ENCODE measurements at places on chromosomes 5 and 9.
A peak's percentile ranks its signal among the peaks of the same experiment; 100 is the strongest.

- no peak overlapping the region for H3K27ac ChIP-seq
- no peak overlapping the region for H3K4me3 ChIP-seq
- no peaks in the 10 kb centered on the region for H3K4me1 ChIP-seq
- no peaks in the 10 kb centered on the region for H3K36me3 ChIP-seq
- no peak for DNase-seq
These were observed 325.4 kb downstream of the TMEM38B start for GRCh38 chr9:106019702-106020101.

DNA sequence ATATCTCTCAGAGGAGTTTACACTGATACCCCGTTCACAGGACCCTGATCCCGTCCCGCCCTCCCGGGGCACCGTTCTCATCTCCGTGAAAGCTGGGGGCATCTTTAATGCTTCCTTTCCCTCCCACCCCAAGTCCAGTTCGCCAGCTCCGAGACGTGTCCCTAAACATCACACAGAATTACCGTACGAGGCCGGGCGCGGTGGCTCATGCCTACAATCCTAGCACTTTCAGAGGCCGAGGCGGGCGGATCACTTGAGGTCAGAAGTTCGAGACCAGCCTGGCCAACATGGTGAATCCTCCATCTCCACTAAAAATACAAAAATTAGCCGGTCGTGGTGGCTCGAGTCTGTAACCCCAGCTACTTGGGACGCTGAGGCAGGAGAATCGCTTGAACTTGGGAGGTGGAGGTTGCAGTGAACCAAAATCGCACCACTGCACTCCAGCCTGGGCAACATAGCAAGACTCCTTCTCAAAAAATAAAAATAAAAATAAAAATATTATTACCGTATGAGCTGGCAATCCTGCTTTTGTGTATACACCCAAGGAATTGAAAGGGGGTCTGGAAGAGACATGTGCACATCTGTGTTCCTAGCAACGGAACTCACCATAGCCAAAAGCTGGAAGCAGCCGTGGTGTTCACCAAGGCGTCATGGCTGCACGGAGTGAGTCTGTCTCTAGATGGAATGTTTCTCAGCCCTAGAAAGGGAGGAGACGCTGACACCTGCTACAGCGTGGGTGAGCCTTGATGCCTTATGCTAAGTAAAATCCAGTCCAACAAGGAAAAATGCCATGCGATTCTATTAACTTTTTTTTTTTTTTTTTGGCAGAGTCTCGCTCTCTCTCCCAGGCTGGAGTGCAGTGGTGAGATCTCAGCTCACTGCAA is 1.2 kb upstream of the ABO start:
- H3K4me3 ChIP-seq: peak overlapping the region; percentile 18
- peak overlapping the region; percentile 67 for H3K27ac ChIP-seq
- no peaks in the 10 kb centered on the region for H3K36me3 ChIP-seq
- no peaks in the 10 kb centered on the region for H3K27me3 ChIP-seq
- no peaks in the 10 kb centered on the region for H3K4me1 ChIP-seq

- no peaks in the 10 kb centered on the region for H3K27me3 ChIP-seq
- no peak for DNase-seq
- H3K4me3 ChIP-seq: no peak overlapping the region
- H3K36me3 ChIP-seq: no peaks in the 10 kb centered on the region
- H3K27ac ChIP-seq: no peak overlapping the region
These were observed 18.7 kb downstream of the CPLX2 start for GRCh38 chr5:175889910-175890684.

GRCh38 chr5:76947082-76947503 is 5.8 kb upstream of the CRHBP start:
- H3K4me3 ChIP-seq: no peak overlapping the region
- H3K27ac ChIP-seq: no peak overlapping the region
- H3K36me3 ChIP-seq: no peaks in the 10 kb centered on the region
- H3K4me1 ChIP-seq: no peaks in the 10 kb centered on the region
- no peaks in the 10 kb centered on the region for H3K27me3 ChIP-seq

GRCh38 chr9:99226054-99226453 is 4.0 kb downstream of the SEC61B start:
- H3K27me3 ChIP-seq: no peaks in the 10 kb centered on the region
- H3K4me3 ChIP-seq: no peak overlapping the region
- H3K4me1 ChIP-seq: peaks cover 24% of the 10 kb centered on the region

- DNase-seq: no peak
- H3K27ac ChIP-seq: no peak overlapping the region
- no peaks in the 10 kb centered on the region for H3K27me3 ChIP-seq
- no peak overlapping the region for H3K4me3 ChIP-seq
- no peaks in the 10 kb centered on the region for H3K36me3 ChIP-seq
These were observed 86.1 kb downstream of the PCSK5 start for GRCh38 chr9:75976549-75976948.

- DNase-seq: no peak
- H3K4me1 ChIP-seq: no peaks in the 10 kb centered on the region
These were observed 55.9 kb downstream of the ADAM19 start for GRCh38 chr5:157519579-157520253.

- H3K4me1 ChIP-seq: no peaks in the 10 kb centered on the region
- no peak overlapping the region for H3K27ac ChIP-seq
- no peaks in the 10 kb centered on the region for H3K36me3 ChIP-seq
- H3K4me3 ChIP-seq: no peak overlapping the region
- DNase-seq: no peak
- no peaks in the 10 kb centered on the region for H3K27me3 ChIP-seq
These were observed 279.7 kb downstream of the GADD45G start for GRCh38 chr9:89884356-89885083.

- H3K27ac ChIP-seq: no peak overlapping the region
- H3K36me3 ChIP-seq: no peaks in the 10 kb centered on the region
- peak; percentile 88 for DNase-seq
These were observed 43.9 kb upstream of the PRRC2B start for GRCh38 chr9:131349881-131350563.

Measured in uterus (tissue), 4 donors.